ENCODE measurements at places on chromosomes 1 and 21. TPM values are rescaled to one million over a fixed set of nuclear protein-coding genes. Genes with fewer than 3 reads are reported as not detected.

Gene ZFP69B
- polyA plus RNA-seq = 2.7 TPM

Gene GJA4
- 15.0 TPM for polyA plus RNA-seq

Gene SOX13
- polyA plus RNA-seq = 34.0 TPM

Gene LAPTM5
- polyA plus RNA-seq = 39.9 TPM

Gene BNIPL
- 1.3 TPM for polyA plus RNA-seq

Gene MTFR1L
- 69.8 TPM for polyA plus RNA-seq

Gene HES5
- polyA plus RNA-seq = 0.31 TPM

Gene CLCNKA
- polyA plus RNA-seq = 0.18 TPM

- peaks cover 4% of the 10 kb centered on the region for H3K4me1 ChIP-seq
- peaks cover 13% of the 10 kb centered on the region for H3K36me3 ChIP-seq
- DNase-seq = no peak
- H3K27me3 ChIP-seq = no peaks in the 10 kb centered on the region
Observed at GRCh38 chr1:46410156-46411009, 16.3 kb downstream of the FAAH start.

- no peak for DNase-seq
- H3K4me1 ChIP-seq = peaks cover 3% of the 10 kb centered on the region
- H3K4me3 ChIP-seq = no peak overlapping the region
- no peaks in the 10 kb centered on the region for H3K27me3 ChIP-seq
- no peak overlapping the region for H3K27ac ChIP-seq
Observed at GRCh38 chr1:224736619-224737352, 120.7 kb downstream of the CNIH3 start.

GRCh38 chr1:240395336-240395735 is 216.6 kb downstream of the GREM2 start:
- H3K27me3 ChIP-seq = no peaks in the 10 kb centered on the region
- no peaks in the 10 kb centered on the region for H3K36me3 ChIP-seq
- no peaks in the 10 kb centered on the region for H3K4me1 ChIP-seq
- no peak overlapping the region for H3K4me3 ChIP-seq
- no peak for DNase-seq

- H3K36me3 ChIP-seq = no peaks in the 10 kb centered on the region
- H3K4me3 ChIP-seq = no peak overlapping the region
- no peak overlapping the region for H3K27ac ChIP-seq
- no peaks in the 10 kb centered on the region for H3K4me1 ChIP-seq
Observed at GRCh38 chr21:31371715-31372470, 27.8 kb upstream of the TIAM1 start.

DNA sequence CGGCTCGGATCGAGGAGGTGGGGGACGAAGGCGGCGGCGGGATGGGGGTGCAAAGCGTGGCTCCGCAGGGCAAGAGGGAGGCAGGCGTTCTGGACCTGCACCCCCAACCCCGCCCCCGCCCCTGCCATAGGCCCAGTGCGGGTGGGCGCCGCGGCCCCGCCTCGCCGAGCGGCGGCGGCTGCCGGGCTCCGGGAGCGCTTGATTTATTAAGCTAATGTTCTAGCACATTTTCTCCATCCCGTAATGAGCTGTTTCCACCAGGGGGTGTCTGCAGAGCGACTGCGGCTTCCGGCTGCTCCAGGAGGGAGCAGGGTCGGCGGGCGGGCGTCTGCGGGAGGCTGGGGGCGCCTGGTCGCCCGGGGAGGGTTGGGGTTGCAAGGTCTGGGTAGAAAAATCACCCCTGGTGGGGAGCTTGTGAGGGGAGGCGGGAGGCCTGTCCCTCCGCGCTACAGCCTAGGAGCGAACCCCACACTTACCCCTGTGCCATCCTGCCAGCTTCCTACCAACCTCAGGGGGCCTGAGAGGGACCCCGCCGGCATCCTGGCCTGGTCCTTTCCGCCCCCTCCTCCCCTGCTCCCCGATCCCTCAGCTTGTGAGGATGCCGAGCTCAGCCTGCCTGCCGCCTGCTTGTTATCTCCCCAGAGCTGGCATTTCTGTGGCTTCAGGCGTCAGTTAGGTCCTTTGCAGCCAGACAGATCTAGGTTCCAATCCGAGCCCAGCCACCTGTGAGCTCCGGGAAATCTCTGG is 48.5 kb upstream of the ACOT11 start:
- DNase-seq = peak; percentile 60
- peaks cover 2% of the 10 kb centered on the region for H3K27me3 ChIP-seq
- peak overlapping the region; percentile 23 for H3K4me3 ChIP-seq
- H3K36me3 ChIP-seq = no peaks in the 10 kb centered on the region

DNA sequence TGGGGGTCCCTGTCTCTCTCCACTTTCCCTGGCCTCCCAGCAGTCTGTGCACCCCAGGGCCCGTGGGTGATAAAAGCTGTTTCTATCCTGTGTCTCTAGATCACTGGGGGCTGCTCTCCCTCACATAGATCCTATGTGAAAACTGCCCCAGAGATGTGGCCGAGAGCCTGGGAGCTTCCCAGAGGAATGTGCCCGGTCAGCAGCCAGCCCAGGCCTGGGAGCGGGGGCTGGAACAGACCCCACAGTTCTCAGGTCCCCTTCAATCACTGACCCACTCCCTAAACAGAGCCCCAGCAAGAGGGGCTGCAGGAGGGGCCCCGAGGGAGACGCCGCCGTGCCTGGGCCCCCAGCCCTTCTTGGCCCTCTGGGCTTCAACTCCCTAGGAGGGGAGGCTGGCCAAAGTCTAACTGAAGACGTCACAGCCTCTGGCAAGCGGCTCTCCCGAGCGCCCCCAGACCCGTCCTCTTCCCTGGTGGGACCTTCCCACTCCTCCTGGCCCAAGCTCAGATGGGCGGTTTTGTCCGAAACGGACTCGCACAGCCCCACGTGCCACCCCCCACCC is 403 bp downstream of the MXRA8 start:
- peak; percentile 53 for DNase-seq
- H3K27me3 ChIP-seq = no peaks in the 10 kb centered on the region
- peak overlapping the region; percentile 85 for H3K27ac ChIP-seq
- peaks cover 14% of the 10 kb centered on the region for H3K36me3 ChIP-seq

GRCh38 chr1:178492341-178492740 is 4.4 kb downstream of the CLEC20A start:
- no peak for DNase-seq
- no peak overlapping the region for H3K27ac ChIP-seq
- no peaks in the 10 kb centered on the region for H3K4me1 ChIP-seq
- H3K27me3 ChIP-seq = no peaks in the 10 kb centered on the region

DNA sequence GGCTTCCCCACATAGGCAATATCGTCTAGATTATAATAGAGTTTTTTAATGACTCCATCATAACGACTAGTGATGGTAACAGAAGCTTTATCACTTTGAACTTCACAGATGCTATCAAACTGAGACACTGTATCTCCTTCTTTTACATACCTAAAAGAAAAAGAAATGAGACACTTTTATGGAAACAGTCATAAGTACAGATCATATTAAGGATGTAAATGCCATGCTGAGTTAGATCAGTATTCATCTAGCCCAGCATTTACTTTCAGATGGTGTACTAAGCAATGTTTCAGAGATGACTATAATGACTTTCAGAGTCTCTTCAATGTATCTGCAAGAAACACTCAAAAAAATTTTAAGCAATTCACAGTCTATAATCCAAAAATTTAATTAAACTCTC is 18.9 kb downstream of the DBT start:
- H3K27me3 ChIP-seq = no peaks in the 10 kb centered on the region
- H3K4me1 ChIP-seq = no peaks in the 10 kb centered on the region
- H3K27ac ChIP-seq = no peak overlapping the region
- peaks cover 26% of the 10 kb centered on the region for H3K36me3 ChIP-seq
- DNase-seq = no peak

DNA sequence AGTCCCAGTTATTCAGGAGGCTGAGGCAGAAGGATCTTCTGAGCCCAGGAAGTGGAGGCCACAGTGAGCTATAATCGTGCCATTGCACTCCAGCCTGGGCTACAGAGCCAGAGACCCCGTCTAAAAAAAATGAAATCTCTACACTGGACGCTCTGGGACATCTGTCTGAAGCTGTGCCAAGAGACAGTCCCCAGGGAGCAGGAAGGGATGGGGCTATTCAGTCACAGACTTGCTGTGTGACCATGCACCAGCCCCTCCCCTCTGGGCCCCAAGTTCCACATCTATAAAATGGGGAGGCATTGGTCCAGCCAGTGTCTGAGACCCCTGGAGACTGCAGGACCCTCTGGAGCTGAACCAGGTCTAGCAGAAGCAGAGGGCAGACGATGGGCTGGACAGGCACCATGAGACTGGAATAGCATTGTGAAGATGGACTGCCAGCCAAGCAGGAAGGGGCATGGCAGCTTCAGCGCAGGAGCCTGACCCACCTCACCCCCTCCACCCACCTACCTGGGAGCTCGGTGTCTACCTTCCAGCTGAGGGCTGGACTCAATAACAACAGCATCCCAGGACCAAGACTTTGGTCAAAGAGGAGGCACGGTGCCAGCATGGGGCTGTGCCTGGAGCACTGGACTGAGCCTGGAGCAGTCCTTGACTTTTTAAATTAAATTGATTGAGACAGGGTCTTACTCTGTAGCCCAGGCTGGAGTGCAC is 1.4 kb downstream of the TMEM54 start:
- no peaks in the 10 kb centered on the region for H3K36me3 ChIP-seq
- peaks cover 9% of the 10 kb centered on the region for H3K27me3 ChIP-seq
- peaks cover 18% of the 10 kb centered on the region for H3K4me1 ChIP-seq
- no peak overlapping the region for H3K27ac ChIP-seq
- no peak overlapping the region for H3K4me3 ChIP-seq
- DNase-seq = no peak

DNA sequence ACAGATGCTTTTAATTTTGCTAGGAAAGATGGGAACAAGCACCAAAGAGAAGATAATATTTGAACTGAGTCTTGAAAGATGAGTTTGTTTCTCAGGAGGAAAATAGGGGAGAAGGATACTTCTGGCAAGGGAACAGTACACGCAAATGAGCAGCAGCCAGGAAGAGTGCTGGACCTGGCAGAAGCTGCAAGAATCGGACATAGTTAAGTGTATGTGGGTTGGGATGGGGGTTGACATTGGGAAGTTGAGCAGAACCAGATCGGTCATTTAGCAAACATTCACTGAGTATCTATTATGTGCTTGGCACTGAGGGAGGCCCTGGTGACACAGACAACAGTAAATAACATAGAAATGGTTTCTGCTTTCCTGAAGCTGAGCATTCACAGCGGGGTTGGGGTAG is 198.8 kb downstream of the PLPP3 start:
- H3K27ac ChIP-seq = no peak overlapping the region
- no peak for DNase-seq
- H3K27me3 ChIP-seq = no peaks in the 10 kb centered on the region
- no peak overlapping the region for H3K4me3 ChIP-seq
- no peaks in the 10 kb centered on the region for H3K36me3 ChIP-seq

DNA sequence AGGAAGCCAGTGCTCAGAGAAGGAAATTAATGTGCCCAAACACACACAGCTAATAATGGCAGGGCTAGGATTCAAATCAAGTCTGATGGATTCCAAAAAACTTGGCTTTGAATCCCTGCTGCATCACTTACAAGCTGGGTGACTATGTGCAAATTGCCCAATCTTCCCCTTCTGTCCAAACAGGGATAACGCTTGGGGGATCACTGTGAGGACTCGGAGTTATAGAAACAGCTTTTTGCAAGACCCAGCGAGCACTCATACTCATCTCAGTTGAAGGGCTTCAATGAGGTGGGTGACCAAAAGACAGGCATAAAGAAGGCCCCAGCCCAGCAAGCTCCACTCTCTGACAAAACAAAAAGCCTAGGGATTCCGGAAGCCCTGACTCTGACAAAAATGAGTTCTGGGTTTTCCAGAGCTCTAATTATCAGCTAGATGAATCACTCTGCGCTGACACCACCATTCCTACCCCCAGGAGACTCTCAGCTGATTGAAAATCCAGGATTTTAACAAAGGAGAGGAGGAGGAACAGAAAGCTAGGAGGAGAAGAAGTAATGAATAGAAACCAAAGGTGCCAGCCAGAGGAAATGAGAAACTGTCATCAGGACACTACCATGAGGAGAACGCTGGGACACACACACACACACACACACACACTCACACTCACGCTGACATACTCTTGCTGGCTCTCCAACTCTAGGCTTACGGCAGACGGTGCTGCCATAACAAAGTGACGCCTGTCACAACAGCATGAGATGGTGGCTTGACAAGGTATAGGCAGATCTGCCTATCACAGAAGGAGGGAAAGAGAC is 1.6 kb upstream of the STK40 start:
- H3K27ac ChIP-seq = peak overlapping the region; percentile 97
- H3K36me3 ChIP-seq = peaks cover 15% of the 10 kb centered on the region
- H3K4me1 ChIP-seq = peaks cover 27% of the 10 kb centered on the region
- DNase-seq = peak; percentile 52

DNA sequence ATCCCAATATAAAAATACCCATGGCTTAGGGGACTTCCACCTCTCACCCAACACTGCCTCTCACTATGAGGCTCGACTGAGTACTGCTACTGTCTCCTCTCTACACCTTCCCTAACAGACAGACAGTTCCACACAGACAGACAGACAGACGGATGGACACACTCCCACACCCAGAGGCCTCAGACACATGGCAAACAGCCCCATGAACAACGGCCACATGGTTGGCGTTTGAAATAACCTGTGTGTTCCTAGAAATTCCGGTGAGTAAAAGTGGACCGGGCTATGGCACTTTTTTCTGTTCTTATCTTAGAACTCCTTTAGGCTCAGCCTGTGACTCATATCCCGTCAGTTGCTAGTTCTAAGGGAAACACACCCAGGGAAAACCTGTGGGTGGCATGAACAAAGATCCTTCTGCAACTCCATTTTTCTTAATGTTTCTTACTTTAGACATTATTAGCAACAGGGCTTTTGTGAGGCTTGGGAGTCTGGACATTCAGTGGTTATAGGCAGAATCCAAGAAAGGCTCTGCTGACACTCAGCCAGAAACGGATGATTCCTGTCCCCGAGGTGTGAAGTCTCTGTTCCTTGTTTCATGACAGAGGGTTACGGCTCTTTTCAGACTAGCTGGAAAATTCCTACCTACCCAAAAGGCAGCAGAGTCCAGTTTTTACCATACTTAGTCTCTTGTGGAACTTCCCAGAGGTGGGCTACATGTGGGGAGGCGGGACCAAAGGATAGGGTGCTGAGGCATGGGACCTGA is 90.5 kb upstream of the TLR5 start:
- no peaks in the 10 kb centered on the region for H3K27me3 ChIP-seq
- no peaks in the 10 kb centered on the region for H3K36me3 ChIP-seq
- H3K4me3 ChIP-seq = no peak overlapping the region

GRCh38 chr1:184682956-184683355 is 71.7 kb downstream of the EDEM3 start:
- H3K4me3 ChIP-seq = no peak overlapping the region
- no peak overlapping the region for H3K27ac ChIP-seq
- no peaks in the 10 kb centered on the region for H3K4me1 ChIP-seq
- DNase-seq = no peak

GRCh38 chr1:205445646-205445935 is 10.3 kb downstream of the BLACAT1 start:
- H3K27me3 ChIP-seq = no peaks in the 10 kb centered on the region
- H3K27ac ChIP-seq = no peak overlapping the region
- no peak for DNase-seq
- no peaks in the 10 kb centered on the region for H3K36me3 ChIP-seq
- no peak overlapping the region for H3K4me3 ChIP-seq

All from large intestine (tissue), 12 donors.